ENCODE measurements at places on chromosomes 6 and 20.

- no peak for DNase-seq
These were observed 465.3 kb upstream of the CDH4 start for GRCh38 chr20:60786686-60787217.

GRCh38 chr6:151443911-151444621 lies 7.9 kb downstream of the RMND1 start:
- no peak for DNase-seq

DNA sequence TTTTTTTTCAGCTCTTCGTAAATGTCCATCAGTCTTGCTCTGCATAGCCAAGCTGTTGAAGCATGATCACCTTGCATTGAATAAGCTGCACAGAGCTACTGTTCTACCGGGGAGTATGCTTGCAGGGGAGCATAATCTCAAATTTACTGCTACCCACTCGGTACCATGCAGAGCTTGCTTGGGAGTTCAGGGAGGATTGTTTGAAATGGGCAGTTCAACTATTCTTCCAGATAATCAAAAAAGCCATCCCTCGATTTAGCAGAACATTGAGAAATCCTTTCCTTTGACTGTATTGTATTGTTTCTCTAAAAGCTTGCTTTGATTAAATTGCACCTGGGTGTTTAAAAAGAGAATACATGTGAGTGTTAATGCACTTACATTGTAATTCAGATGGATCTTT lies 332.6 kb downstream of the UTRN start:
- DNase-seq, result no peak

DNA sequence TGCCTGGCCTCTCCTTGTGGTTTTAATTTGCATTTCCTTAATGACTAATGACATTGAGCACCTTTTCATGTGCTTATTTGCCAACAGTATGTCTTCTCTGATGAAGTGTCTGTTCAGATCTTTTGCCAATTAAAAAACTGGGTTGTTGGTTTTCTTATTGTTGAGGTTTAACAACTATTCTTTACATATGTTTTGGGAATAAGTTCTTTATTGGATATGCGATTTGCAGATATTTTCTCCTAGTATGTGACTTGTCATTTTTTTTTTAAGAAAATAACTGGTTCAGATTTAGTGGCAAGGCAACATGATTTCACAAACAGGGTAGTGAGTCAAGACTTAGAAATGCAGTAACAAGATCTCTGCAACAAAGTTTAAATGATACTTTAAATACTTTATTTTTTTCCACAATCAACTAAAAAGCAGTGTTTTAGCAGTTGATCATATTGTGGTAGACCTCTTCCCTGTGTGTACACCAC lies 67.8 kb downstream of the TIAM2 start:
- DNase-seq, result no peak

DNA sequence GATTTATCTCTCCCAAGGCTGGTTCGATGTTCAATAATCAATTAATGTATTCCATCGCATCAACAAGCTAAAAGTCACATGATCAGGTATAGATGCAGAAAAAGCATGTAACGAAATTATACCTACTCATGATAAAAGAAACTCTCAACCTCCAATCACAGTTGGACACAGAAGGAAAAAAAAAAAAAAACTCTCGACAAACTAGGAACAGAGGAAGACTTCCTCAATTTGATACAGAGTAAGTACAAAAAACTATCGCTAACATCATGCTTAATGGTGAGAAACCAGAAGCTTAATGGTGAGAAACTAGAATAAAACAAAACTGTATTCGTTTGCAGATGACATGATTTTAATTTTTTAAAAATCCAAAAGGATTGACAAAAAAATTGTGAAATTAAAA lies 62.0 kb upstream of the SMIM29 start:
- no peak for DNase-seq

DNA sequence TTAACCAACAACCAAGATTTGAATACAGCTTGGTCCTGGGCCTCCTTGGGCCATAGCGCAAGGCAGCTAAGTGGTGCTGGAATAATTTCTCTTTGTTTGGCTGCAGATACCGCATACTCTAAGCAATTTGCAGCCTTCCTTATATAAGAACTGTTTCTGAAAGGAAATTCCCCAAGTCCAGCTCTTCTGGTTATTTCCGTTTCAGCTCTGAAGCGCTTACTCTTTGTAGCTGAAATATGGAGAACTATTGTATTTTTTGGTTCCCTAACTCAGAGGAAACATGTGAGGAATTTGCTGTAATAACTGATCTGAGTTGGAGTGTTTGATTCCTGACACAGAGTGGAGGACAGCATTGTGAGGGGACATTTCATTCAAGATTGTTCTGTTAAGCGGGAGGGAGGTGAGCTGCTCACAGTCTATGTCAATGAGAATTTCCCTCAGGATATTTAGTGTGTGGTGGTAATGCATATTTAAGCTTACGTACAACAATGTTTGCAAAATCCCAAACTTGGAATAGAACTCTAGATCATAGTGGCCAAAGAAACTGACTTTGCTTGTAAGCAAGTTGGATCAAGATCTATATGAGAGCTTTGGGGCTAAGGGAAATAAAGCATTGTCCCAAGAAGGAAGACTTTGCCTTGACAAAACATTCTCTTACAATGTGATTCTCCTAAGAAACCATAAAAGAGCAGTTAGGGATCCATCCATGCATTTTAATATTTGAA lies 576.6 kb upstream of the FLRT3 start:
- DNase-seq, result no peak

DNA sequence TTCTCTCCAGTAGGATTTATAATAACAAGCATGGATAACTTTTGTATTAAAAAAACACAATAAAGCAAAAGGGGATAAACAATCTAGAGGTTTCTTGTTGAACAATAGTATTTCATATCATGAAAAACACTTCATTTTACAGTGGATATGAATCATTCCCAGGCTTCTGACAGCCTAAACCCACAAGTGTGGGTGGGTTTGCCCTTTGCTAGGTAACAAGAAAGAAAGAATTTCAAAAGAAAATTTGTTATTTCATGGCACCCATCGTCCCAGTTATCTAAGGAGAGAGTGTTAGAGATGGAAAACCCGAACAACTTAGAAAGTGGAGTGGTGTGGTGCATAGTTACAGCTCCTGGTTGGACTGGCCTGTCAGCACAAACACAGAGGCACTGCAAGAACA lies 76.1 kb upstream of the GPR6 start:
- DNase-seq, result no peak

DNA sequence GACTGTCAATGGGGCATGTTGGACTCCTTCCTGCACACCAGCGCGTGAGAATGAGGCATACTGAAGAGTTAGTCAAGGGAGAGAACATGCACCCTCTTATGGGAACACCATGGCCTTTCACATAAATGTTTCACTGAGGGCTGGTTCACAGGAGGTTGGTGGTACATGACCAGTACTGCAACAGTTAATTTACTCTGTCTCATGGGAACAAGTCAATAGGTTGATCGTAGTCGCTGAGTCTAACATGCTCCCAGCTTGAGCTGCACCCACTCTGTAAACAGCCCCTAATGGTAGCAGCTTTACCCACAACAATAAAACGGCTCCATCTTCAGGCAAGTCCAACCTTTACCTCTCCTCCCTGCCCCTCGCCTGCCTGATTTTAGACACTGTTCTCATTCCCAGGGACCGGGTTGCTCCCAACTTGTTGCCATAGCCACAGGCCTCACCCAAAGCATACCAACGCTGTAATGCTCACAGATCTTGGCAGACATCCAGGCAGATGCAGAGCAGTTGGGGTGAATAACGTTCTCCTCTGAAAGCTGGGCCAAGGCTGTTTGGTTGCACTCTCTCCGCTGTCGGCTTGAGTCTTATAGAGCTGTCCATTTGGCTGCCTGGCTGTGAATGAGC lies 111.3 kb downstream of the LY86 start:
- no peak for DNase-seq

DNA sequence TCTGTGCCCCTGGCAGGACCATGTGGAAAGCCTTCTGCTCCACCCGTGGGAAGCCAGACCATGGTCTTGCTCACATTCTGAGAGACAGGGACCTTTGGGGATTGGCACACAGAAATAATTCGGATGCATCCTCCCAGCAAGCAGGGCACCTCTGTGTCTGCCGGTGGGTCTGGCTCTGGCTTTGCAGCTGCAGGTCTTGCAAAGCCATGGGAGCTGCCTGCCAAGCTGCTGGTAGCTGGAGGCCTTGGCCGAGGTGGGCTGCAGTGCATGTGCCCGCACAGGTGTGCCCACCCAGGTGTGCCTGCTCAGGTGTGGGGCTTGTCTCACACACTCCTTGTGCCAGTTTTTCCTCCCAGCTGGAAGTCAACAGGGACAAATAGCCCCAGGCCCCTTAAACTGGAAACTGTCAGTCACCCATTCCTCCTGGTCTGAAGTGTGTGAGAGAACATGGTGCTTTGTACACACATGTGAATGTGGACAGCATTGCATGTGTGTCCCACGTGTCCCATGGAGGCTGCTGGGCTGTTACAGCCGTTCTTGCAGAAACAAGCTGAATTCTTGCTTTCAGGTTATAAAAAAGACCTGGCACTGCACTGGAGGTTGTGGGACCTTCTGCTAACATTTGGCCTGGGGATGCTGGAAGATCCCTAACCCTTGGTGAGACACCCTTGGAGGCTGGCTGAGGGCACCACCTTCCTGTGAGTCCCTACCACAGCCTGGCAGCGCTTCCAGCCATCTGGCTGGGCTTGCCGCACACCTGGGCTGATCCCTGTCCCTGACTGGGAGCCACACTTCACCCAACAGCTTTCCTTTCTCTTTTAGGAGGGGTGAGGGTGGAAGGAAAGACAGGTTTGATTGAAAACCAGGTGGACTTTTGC lies 54.9 kb upstream of the SMOC2 start:
- DNase-seq, result no peak

GRCh38 chr6:169918239-169918953 lies 167.0 kb downstream of the ERMARD start:
- no peak for DNase-seq

GRCh38 chr6:138593909-138594757 lies 94.8 kb upstream of the NHSL1 start:
- no peak for DNase-seq

DNA sequence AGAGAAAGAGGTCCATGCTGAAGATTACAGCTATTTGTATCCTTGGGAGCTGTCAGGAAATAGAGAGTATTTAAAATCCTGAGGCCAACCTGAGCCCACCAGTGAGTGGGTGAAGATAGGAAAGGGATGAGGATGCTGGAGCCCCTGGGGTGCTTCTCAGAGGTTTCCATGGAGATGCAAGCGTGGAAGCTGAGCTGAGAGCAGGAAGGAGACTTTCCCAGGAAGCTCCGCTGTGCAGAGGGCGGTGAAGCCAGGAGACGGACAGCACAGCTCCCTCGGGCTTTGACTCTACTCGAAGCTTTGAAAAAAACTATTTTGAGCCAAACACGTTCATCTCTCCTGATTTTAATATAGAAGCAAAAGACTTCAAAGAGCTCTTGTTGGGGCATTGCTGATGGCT lies 222.1 kb downstream of the SMOC2 start:
- DNase-seq, result no peak

DNA sequence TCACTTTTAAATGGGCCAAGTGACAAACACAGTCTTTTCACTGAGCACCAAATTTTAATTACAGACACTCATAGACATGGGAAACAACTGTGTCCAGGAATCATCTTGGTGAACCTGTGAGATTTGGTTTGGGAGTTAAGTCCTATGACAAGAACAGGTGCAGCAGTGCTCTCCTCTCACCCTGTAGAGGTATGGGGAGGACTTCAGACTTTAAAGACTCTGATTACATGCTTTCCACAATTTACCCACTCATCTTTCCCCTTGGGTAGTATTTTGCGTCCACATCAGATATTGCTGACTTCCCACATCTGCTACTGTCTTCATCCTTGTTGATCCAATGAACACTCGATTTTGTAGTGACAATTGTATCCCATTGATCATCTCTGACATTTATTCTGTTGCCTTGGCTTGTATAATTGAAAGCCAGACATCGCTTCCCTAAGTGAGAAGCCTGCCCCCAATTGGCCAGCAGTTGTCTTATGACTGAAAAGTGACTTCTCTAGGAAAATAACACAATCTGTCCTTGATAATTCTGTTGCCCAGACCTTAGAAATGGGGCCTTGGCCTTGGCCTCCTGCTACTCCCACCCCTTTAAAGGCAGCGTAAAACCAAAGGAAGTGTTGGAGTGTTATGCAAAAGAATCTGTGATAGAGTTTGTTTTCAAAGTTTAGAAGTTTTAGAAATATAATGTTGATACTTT lies 40.0 kb downstream of the TXLNB start:
- DNase-seq, result no peak

GRCh38 chr6:23016696-23017095 lies 447.3 kb downstream of the HDGFL1 start:
- DNase-seq, result no peak

DNA sequence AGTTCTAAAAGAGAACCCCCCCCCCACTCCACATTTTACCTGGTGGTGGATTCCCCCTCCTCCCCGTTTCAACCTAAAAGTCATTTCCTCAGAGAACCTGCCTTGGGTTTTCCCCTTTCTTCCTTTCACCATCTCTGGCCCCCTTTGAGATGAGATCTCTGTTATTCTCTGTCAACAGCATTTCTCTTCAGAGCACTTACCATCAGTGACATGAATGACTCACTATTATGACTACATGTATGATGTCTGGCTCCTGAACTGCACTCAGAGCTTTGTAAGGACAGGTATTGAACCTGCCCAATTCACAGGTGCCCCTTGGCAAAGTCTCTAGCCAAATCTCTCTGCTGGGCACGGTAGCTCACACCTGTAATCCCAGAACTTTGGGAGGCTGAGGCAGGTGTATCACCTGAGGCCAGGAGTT lies 61.4 kb upstream of the JARID2 start:
- DNase-seq, result no peak

DNA sequence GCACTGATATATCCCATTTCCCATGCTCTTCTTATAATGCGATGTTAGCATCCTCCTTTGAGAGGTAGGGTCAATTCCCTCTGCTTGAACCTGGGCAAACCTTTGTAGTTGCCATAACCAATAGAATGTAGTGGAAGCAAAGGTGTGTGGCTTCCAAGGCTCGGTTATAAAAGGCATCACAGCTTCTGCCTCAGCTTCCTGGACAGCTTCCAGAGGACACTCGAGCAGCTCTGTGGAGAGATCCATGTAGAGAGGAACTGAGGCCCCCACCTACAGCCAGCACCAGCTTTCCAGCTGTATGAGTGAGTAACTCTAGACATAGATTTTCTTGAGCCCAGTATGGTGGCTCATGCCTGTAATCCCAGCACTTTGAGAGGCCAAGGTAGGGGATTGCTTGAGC lies 36.7 kb downstream of the FGD2 start:
- no peak for DNase-seq

DNA sequence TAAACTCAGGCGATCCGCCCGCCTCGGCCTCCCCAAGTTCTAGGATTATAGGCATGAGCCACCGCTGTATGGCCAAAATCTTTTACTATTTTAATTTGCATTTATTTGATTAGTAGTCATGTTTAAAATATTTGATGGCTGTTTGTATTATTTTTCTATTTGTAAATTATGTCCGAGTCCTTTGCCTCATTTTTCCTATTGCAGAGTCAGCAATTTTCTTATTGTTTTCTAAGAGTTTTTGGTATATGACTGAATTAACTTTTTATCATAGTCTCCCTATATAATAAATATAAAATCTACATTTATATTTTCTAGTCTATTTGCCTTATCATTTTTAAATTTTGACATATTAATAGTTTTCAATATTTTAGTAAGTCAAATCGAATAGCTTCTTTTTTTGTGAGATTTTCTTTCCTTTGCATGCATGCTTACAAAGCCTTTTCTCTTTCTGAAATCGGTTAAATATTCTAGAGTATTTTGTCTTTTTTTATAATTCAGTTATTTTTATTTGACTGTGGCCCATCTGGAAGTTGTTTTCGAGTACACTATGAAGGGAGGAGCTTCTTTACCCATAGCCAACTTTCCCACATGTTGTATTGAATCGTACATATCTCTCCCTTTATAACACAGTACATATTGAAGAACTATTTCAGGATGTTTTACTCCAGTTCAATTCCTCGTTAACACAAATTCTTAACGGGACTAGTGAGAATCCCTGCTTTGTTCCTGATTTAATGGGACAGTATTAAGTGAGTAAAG lies 34.5 kb upstream of the RPS6KA2 start:
- DNase-seq, result no peak
